ENCODE measurements at places on chromosomes 16 and 17.

DNA sequence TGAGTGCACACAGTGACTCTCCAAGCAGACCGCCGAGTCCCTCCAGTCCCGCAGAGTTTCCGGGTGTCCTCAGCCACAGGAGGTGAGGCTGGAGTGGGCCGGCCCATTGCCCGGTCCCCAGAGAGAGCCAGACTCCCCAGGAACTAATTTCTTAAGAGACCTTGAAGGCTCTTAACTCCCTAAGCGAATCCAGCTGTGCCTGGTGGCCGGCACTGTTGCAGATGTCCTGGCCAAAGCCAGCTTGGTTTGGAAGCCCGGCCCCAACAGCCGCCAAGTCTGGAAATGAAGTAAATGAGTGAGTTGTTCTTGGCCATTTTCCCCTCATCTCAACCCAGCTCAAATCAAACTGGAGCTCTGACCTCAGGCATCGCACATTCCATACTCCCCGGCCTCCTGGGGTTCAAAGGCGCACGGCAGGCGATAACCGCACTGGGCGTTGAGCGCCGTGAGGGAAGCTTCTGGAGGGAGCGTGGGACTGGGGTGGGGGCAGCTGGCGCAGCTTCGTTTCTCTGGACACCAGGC is 42.0 kb downstream of the CMIP start:
- no peak for DNase-seq

DNA sequence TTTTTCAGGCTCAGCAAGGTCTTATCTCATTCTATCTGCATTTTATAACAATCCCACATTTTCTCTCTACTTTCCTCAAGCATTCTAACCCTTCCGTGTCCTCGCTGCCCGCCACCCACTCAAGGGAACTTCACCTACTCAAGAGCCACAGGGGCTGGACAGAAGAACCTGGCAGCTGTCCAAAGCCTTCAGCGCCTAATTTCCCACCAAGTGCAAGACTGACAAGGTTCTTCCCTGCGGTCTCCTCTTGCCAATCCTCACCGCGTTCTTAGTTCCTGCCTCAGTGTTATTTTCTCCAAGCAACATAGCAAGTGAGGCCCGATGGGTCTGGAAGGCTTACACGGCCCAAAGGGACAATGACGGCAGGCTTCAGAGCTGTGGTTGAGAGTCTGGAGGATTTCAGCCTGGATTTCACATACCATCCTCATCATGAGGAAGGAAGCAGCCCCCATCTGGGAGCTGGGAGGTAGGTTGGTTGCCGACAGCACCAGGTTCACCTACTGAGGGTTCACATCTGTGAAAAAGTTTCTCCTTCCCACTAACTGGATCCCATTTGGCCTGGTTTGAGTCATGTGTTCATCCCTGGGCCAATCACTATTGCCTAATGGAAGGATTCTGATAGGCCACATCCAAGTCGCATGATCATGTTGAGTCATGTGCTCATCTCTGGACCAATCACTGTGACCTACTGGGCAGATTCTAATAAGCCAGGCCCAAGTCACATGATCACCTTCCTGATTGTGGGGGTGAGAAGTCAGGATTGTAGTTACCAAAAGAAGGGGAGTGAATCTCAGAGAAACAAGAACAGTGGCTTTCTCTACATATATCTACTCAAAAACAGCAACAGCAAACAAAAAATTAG is 108.2 kb downstream of the N4BP1 start:
- no peak for DNase-seq

GRCh38 chr17:47257651-47258339 is 4.2 kb downstream of the ITGB3 start:
- no peak for DNase-seq

GRCh38 chr17:13931111-13931526 is 138.2 kb upstream of the COX10 start:
- no peak for DNase-seq

GRCh38 chr17:2213291-2213960 is 90.2 kb downstream of the SMG6 start:
- DNase-seq: no peak
